NCI-H1048 (cell line): ENCODE measurements at places on chromosomes 1 and 21.

- no peak for DNase-seq
Measured at GRCh38 chr1:170017478-170017877, 57.0 kb downstream of the KIFAP3 start.

- DNase-seq: no peak
Measured at GRCh38 chr1:94105957-94106529, 14.9 kb downstream of the ABCA4 start.

GRCh38 chr21:37683396-37684114 is 232.7 kb downstream of the KCNJ6 start:
- DNase-seq: no peak

DNA sequence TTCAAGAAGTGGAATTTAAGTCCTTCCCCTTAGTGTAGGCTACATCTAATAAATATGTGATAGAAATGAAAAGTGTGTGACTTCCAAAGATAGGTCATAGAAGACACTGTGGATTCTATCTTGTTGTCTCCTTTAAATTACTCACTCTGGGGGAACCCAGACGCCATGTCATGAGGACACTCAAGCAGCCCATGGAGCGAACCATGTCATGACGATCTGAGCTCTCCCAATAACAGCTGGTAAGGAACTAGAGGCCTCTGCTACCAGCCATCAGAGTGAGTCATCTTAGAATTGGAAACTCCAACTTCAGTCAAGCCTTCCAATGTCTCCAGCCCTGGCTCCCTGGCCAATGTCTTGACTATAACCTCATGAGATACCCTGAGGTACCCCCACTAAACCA is 6.3 kb downstream of the COA7 start:
- no peak for DNase-seq

DNA sequence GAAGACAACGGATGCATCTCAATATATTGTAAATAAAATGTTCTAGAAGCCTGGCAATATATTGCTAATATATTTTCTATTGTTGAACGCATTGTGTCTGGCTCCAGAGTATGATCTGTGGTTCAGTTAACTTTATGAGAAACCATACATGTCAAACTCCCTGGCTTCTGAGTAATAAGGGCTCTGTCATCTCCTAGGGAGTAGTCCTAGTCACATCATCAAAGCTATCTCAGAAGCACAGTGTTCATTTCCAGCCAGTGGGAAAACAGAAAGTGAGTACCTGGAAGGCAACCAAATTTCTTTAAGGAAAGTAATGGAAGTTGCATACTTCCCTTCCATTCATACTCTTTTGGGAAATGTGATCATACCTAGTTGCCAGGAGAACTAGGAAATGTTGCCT is 27.0 kb upstream of the ST6GALNAC5 start:
- DNase-seq: no peak

GRCh38 chr1:218735436-218736032 is 390.4 kb downstream of the TGFB2 start:
- no peak for DNase-seq

- DNase-seq: no peak
Measured at GRCh38 chr1:92536980-92537884, 50.5 kb upstream of the GFI1 start.

GRCh38 chr1:116179419-116179818 is 68.2 kb downstream of the MAB21L3 start:
- DNase-seq: no peak

GRCh38 chr1:155013632-155014031 is 11.0 kb downstream of the ZBTB7B start:
- DNase-seq: no peak

- DNase-seq: no peak
Measured at GRCh38 chr1:160191756-160192155, 1.4 kb downstream of the CASQ1 start.

DNA sequence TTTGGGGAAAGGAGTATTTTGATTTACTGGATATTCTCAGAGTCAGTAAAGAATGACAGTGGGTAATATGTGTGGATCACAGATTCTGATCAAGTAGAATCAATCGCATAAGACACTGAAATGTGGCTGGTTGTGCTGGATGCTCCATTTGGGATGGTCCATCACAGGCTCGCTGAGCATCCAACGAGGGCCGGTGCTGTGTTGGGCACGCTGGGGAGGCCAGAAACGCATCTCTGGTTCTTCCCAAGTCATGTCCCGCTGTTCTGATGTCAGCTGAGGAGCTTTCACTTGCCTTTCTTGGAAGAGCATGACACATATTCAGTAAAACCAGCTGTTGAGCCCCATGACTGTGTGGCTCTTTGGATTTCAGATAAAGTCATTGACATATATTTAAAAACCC is 72.0 kb downstream of the UMODL1 start:
- no peak for DNase-seq

- DNase-seq: peak; percentile 81
Measured at GRCh38 chr1:186212568-186213224, 162.4 kb downstream of the TPR start.

DNA sequence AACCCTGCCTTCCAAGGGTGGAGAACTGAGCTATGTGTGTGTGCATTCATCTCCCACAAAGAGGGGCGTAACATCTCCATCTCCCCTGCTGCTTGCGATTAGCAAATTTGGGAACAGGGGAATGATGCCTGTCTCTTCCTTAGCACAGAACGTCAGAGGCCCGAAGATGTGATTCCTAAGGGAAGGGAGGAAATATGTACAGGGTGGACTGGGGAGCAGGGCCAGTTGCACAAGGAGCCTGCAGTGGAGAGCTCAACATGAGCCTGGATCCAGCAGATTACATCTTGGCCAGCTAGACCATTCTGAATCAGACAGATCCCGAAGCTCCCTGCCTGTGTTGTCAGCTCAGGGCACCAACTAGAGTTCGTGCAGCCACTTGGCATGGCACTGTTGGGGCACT is 118.1 kb downstream of the NGF start:
- DNase-seq: no peak

- DNase-seq: no peak
Measured at GRCh38 chr1:154729031-154729442, 121.1 kb upstream of the ADAR start.

DNA sequence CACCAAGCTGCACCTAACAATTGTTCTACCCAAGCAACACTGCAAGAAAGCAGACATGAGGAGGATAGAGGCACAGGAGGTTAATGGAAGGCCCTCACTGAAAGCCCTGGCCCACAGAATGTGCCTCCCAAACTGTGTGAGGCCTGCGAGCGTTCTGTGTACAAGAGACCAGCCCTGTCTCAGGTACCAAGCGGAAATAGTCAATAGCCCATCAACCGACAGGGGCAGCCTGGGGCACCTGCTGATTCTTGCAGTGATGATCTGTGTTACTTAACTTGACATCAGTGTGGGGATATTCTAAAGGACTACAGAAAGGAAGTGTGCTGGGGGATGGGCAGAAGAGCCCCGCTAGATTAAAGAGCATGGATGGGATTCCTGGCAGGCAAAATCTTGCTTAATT is 392.4 kb downstream of the KCNH1 start:
- no peak for DNase-seq

DNA sequence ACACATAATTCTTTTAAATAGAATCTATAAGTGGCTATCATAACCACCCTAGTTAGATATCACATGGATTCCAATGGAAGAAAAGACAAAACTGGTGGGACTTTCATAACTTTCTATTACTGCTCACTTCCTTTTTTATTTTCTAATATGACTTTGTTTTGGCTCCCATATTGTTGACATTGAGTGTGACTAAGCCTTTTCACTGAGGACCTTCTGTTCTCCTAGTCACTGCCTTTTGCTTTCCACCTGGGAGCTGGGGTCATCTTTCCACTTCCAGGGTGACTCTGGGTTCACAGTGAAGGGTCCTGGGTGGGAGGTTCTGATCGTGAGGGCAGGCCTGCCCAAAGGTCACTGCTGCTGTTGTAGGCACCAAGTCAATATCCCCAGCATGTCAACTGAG is 275.8 kb downstream of the TGFB2 start:
- no peak for DNase-seq

DNA sequence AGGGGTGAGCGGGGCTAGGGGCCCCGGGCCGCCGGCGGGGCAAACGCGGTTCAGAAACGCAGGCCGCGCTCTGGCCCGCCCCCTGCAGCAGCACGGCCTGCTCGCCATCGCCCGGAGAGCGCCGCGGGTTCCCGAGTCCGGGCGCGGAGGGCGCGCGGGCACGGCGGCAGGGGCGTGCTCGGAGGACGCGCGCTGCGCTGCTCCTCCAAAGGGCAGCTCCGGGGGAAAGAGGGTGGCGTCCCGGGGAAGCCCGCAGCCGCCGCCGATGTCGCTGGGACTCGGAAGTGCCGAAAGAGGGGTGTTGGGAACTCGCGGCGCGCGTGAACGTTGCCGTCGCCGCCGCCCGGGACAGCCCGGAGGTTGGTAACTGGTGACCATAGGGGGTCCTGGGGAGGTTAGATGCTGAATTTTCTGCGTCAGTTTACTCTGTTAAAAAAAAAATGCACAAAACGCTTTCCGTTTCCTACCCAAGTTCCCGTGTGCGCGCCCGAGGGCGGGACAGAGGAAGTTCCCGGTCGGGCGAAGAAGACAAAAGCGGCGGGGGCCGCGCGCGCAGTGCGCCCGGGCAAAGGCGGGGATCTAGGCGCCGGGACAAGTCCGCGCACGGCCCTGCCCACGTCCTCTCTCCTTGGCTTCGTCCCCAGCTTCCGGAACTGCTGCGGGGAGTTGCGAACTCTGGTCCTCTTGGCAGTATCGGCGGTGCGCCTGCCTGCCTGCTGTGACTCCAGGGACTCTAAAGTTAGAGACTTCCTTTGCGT is at the start of gene HHAT:
HHAT (plus strand) TSS at position 157 of the 758 bp plus-strand sequence. CDS start 20,074 bp downstream, outside the sequence.
- peak; percentile 74 for DNase-seq

GRCh38 chr1:231575472-231575871 is 47.0 kb downstream of the TSNAX start:
- no peak for DNase-seq

DNA sequence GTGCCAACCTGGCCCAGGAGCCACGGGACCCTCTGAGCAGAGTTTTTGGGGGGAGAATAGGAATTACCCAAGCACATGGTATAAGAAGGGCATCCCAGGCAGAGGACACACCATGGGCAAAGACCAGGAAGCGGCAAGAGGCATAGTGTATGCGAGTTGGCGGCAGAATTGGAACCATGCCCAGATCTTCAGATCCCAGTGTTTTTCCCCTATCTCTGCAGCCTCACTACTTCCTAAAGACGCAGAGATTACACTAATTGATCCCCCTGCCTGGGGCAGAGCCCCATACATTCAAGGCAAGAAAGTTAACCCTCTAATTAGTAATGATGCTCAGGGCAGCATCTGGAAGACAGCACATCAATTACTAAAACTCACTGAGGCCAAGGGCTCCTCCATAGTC is 48.2 kb downstream of the SYT2 start:
- DNase-seq: no peak

DNA sequence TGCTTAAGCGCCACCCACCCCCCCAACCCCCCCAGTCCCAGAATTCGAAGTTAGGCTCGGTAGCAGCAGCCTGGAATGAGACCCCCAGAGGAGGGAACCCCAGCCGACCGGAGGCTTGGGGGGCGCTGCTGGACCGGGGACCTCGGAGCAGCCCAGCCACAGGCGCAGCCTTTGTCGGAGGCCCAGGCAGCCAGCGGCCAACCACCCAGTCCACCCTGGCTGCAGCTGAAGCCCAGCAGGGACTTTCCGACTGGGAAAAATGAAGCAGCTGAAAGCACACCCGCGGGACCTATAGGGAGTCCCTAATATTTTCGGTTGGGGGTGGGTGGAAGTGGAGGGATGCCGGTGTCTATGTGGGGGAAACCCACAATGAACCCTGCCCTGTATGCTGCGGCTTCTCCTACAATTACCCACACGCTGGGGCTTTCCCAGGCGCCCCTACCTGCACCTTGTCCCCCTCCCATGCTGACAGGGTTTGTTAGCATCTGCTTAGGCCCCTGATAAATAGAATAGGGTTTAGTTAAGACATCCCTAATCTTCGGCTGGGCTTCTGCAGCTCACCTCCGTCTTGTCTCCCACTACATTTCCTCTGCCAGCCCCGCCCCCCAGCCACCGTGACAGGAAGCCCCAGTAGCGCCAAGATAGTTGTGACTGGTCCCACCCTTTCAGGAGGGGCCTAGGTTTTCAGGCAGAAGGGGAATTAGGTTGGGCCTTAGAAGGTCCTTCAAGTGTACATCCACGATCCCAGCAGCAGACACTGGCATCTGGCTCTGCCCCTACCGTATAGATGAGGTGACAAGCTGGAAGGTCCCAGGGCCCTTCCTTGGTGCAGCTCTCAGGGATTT is 838 bp downstream of the CCDC28B start:
- no peak for DNase-seq
